ENCODE measurements at places on chromosomes 4 and X. TPM values are rescaled to one million over a fixed set of nuclear protein-coding genes. Genes with fewer than 3 reads are reported as not detected.

DNA sequence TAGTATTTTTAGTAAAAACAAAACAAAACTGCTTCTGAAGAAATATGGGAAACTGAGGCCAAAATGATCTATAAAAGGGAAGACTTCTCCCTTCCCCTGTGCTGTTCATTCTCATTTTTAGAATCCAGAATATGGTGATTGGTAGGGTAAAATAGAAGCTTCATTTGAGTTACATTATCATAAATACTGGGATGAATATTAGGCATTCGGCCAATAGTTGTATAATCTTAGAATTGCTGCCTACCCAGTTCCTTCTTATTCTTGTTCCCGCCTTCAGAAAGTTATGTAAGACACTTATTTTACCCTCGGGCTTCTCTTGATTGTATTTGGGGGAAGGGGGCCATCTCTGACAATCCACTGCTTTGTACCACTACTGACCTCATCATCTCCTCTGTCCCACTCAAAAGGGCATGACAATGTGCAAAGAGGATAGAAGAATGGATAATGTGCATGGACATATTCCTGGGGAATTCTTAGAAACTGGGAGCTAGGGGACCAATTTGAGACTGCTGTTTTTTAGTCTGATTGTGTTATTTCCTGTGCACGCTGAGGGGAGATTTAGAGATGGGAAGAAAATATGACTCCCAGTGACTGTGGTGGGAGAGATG is 588 bp downstream of the ART3 start:
- H3K27ac ChIP-seq: no peak overlapping the region
- H3K27me3 ChIP-seq: no peaks in the 10 kb centered on the region
- H3K4me1 ChIP-seq: no peaks in the 10 kb centered on the region
- DNase-seq: no peak

- no peak for DNase-seq
- H3K27me3 ChIP-seq: no peaks in the 10 kb centered on the region
- H3K36me3 ChIP-seq: no peaks in the 10 kb centered on the region
Measured at GRCh38 chr4:80452768-80453167, 117.2 kb downstream of the CFAP299 start.

- no peaks in the 10 kb centered on the region for H3K27me3 ChIP-seq
- H3K36me3 ChIP-seq: no peaks in the 10 kb centered on the region
Measured at GRCh38 chr4:120902925-120903324, 19.6 kb downstream of the PRDM5 start.

- no peak for DNase-seq
- no peak overlapping the region for H3K4me3 ChIP-seq
- H3K4me1 ChIP-seq: no peaks in the 10 kb centered on the region
- no peaks in the 10 kb centered on the region for H3K27me3 ChIP-seq
Measured at GRCh38 chr4:34972189-34972588, 1272.1 kb downstream of the ARAP2 start.

DNA sequence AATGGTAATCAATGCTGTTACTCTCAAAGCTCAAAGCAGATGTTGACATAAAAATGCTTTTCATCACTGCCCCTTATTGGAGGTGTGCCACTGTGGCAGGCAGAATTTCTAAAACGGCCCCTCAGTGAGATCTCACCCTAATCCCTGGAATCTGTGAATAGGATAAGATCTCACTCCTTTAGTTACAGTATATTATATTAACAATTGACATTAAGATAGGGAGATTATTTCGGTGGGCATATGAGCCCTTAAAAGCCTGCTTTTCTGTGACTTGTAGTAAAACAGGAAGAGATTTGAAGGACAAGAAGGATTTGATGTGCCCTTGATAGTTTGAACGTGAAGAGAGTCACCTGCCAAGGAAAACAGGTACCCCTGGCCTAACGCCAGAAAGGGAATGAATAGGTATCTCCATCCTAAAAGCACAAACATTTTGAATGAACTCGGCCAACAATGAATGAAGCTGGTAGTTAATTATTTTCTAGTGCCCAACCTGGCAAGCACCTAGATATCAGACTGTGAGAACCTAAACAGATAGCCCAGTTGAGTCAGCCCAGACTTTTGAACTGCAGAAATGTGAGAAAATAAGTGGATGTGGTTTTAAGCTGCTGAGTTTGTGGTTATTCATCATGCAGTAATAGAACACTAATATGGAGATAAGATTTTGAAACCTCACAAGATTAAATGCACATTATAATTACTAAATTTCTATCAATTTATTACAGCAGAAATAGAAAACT is 881.6 kb downstream of the PCDH18 start:
- H3K27me3 ChIP-seq: no peaks in the 10 kb centered on the region
- no peaks in the 10 kb centered on the region for H3K4me1 ChIP-seq
- DNase-seq: no peak
- no peak overlapping the region for H3K27ac ChIP-seq
- H3K4me3 ChIP-seq: no peak overlapping the region

DNA sequence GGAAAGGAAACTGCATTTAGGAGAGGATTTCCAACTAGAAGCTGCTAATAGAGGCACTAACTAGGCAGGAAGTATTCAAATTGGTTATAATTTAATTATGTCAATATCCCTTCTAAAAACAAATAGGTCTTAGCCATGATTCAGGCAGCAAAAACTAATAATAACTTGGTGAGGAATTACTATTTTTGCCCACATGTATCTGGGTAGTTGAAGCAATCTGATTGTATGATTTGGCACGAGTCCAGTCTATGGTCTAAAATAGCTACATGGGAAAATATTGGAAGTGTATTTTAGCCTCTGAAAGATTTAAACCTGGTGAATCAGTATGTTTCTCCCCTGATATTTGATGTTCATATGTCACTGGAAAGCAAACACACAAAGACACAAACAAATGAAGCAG is 62.2 kb downstream of the MFAP3L start:
- H3K36me3 ChIP-seq: no peaks in the 10 kb centered on the region
- no peaks in the 10 kb centered on the region for H3K27me3 ChIP-seq
- DNase-seq: no peak
- H3K27ac ChIP-seq: no peak overlapping the region
- H3K4me1 ChIP-seq: no peaks in the 10 kb centered on the region

Gene ZNF711
- total RNA-seq: 1.2 TPM

Gene CSAG3
- not detected for total RNA-seq

Data from lower lobe of right lung (tissue), 2 donors.